Kidney glomerular epithelial cell (primary cell): ENCODE measurements at places on chromosomes 2 and 18.

DNA sequence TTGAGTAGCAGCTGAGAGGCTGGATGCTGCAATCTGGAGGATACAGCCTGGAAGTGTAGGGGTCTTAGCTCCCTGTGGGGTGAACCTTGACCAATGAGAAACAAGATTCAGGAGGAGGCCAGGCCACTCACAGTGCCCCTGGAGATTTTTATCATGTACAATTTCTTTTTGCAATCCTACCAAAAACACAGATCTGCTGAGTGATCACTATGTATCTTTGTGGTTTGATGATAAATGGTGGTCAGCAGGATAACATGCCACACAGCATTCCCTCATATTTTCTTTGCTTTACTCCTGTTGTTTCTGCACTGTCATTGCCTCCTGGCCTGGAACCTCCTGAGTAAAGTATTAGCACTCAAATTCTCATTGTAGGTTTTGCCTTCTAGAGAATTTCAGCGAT lies 357.9 kb downstream of the THSD7B start:
- peak; percentile 74 for DNase-seq

- no peak for DNase-seq
These were observed 4.7 kb downstream of the CD226 start for GRCh38 chr18:69943021-69943420.

GRCh38 chr2:53111406-53111805 lies 656.2 kb upstream of the CHAC2 start:
- no peak for DNase-seq

DNA sequence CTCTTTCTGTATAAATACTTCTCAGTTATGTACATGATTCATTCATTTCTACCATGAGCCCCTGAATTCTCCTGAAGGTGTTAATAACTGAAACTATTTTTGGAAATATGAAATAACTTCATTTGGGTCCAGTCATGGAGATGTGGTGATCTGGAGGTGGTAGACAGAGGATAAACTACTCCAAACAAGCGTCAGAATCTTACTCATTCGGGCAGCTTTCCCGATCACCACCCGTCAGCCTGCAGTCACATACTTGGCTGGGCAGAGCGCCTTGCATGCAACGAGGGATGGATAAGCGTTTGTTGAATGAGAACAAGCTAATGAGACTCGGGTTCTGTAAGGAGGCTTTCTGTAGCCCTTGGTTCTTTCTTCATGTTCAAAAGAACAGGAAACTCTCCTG lies 222.7 kb downstream of the CD226 start:
- DNase-seq: no peak

DNA sequence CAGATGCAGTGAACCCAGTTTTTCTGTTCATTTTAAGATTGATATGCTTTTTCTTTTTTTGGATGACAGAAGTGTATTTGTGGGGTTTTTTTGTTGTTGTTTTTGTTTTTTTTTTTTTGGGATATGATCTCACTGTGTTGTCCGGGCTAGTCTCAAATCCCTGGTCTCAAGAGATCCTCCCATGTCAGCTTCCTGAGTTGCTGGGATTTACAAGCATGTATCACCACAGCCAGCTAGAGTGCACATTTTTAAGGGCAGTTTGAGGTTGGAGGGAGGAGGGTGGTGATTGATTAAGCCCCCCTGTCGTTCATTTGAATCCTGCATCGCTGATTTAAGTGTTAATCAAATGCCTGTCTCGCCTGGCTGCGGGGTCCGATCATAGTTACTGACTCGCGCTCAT lies 189.1 kb downstream of the GBX2 start:
- no peak for DNase-seq
